ENCODE measurements at places on chromosomes 11 and 22. TPM values are rescaled to one million over a fixed set of nuclear protein-coding genes. Genes with fewer than 3 reads are reported as not detected.

Gene C22orf42
- total RNA-seq: not detected

Gene ISX
- not detected for total RNA-seq

Gene ASRGL1
- 22.9 TPM for total RNA-seq

Gene ADAMTS8
- total RNA-seq: 0.04 TPM

Gene CD3E
- not detected for total RNA-seq

Gene DCHS1
- 1.1 TPM for total RNA-seq

Gene AMPD3
- total RNA-seq: 0.53 TPM

Gene PARVG
- total RNA-seq: 1.1 TPM

Gene IFITM10
- total RNA-seq: 2.3 TPM

Gene NUCB2
- total RNA-seq: 39.3 TPM

Gene TUBA8
- 0.72 TPM for total RNA-seq

Gene HPX
- total RNA-seq: 0.45 TPM

Gene NDUFC2
- 136 TPM for total RNA-seq

Gene CHRM1
- total RNA-seq: 0.30 TPM

Gene GLYATL1B
- not detected for total RNA-seq

Gene GTSE1
- total RNA-seq: 20.7 TPM

Gene UBQLN3
- total RNA-seq: not detected

Gene IGLL1
- total RNA-seq: not detected

Gene HEPACAM
- total RNA-seq: 0.15 TPM

Gene OR4D5
- total RNA-seq: not detected

Measured in A375 (cell line).